ENCODE measurements at places on chromosomes 6 and 20.
A peak's percentile ranks its signal among the peaks of the same experiment; 100 is the strongest.

DNA sequence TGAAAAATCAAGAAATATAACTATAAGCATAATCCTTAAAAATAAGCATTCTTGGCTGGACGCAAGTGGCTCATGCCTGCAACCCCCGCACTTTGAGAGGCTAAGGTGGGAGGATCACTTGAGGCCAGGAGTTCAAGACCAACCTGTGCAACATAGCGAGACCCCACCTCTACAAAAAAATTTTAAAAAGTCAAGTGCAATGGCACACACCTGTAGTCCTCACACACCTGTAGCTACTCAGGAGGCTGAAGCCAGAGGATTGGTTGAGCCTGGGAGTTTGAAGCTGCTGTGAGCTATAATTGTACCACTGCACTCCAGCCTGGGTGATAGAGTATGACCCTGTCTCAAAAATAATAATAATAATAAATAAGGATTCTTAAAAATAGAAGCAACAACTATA lies 109.0 kb downstream of the KHDC1L start:
- DNase-seq: no peak

DNA sequence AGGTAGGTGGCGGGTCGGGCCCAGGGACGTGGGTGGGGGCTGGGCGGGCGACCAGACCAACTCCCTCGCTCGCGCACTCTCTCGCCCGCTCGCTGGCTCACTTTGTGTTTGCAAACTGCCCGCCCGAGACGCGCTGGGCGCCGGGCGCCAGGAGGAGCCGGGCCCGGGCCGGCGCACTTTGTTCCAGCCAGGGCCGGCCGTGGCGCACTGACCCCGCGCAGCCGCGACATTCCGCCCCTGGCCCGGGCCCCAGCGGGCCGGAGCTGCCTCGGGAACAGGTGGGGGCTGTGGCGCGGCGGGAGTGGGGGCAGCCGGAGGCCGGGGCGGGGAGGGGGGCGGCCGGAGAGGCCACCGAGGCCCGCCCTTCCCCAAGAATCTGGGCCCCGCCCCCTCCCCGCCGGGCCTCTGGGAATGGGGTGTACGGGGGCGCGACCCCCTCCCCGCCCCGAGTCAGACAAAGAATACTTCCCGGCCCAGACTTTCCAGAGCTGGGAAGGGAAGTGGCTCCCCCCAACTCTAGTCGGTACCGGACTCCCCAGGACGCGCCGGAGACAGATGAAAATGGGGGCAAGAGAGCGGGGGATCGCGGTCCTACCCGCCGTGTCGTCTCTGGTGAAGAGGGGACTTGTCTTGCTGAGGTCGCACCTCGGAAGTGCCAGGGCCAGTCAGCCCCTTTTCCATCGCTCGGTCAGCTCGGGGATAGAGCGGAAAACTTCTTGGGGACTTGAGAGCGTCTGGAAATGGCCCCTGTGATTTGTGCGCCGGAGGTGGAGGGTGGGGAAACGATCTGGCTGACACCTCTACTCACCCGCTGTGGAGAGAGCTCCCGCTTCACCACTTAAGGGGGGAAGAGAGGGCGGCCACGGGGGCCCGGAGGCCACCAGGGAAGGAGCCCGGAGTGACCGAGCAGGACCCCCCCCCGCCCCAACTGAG lies 951 bp downstream of the FOXP4 start:
- DNase-seq: peak; percentile 56

DNA sequence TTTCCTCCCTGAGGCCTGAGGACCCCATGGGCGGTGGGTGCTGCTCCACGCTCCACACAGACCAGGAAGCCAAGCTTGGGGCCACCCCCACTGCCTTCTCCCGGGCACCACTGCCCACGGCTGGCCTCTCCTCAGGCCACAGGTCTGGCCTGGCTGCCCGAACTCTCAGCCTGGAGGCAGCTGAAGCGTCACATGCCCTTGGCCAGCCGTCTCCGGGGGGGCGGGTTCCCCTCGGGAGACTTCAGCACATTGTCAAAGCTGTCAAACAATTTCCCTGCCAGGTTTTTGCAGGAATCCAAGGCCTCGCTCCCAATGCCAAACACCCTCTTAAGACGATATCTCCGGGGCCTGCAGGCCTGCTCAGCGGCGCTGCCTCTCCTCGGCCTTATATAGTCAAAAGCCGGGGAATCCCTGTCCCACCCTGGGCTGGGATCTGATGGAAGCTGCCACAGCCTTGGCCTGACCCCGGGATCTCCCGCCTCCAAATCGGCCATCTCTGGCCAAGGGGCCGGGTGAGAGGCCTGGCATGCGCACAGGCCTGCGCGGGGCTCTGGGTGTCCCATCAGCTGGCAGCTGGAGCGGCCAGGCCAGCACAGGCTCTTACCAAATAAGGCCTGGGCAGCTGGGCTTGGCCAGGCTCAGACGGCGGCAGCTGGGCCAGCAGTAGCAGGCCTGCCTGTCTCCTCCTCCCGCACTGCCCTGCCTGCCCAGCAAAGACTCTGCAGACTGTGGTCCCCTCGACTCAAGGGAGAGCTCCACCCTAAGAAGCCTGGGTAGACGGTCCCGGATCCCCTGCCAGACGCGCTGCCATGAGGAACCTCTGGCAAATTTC lies 49.7 kb downstream of the RBM38 start:
- DNase-seq: no peak

GRCh38 chr6:64335195-64335594 lies 699.6 kb downstream of the PHF3 start:
- DNase-seq: no peak

DNA sequence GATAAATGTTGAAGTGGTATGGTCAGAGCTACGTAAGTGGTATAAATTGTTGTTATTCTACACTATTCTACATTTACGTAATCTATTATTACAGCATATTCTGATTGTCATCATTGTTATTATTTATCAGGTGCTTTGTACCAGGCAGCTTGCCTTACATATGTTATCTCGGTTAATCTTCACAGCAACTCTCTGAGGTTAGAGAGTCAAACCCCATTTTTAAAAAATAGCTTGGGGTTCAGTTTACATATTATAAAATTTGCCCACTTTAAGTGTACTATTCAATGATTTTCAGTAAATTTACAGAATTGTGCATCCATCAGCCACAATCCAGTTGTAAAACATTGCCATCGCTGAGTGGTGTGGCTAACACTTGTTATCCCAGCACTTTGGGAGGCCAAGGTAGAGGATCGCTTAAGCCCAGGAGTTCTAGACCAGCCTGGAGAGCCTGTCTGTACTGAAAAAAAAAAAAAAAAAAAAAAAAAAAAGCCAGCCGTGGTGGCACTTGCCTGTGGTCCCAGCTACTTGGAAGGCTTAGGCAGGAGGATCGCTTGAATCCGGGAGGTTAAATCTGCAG lies 35.5 kb downstream of the PPP1R16B start:
- no peak for DNase-seq

- DNase-seq: no peak
Measured at GRCh38 chr6:16741112-16742016, 19.9 kb downstream of the ATXN1 start.

- no peak for DNase-seq
Measured at GRCh38 chr20:44641325-44641724, 10.2 kb downstream of the ADA start.

DNA sequence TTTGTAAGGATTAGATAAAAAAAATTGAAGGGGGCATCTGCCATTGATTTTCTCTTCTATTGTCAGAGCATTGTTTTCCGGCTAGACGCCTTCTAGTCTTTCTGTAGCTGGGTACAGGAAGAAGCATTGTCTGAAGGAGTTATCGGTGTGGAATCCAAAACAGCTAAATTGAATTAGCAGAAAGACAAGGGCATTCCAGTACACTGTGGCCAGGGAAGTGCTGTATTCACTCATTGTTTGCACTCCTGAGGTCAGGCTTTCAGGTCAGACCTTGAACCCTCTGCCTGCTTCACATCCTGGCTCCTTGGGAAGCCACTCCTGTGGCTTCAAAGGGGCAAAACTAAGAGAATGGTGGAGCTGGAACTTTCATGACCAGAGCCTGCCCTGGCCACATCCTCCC lies 81.1 kb upstream of the SNAP25 start:
- no peak for DNase-seq

- DNase-seq: no peak
Measured at GRCh38 chr6:72151742-72152141, 265.4 kb downstream of the RIMS1 start.

DNA sequence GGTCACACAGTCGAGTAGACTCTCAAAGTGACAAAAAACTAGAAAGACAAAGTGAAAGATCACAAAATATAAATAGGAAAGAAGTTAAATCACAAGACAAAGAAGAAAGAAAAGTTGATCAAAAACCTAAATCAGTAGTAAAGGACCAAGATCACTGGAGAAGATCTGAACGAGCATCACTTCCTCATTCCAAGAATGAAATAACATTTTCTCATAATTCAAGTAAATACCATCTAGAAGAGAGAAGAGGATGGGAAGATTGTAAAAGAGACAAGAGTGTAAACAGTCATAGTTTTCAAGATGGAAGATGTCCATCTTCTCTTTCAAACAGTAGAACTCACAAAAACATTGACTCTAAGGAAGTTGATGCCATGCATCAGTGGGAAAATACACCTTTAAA lies 31.6 kb upstream of the GJA10 start:
- DNase-seq: no peak

GRCh38 chr6:113607821-113608545 lies 249.2 kb upstream of the MARCKS start:
- DNase-seq: no peak

Measured in activated T-cell treated with anti-CD3 and anti-CD28 coated beads, Interleukin-2, amount 50 U/mL, for 1 hour (primary cell).